Liver (tissue), 10 donors: ENCODE measurements at places on chromosomes 13 and 19. TPM values are rescaled to one million over a fixed set of nuclear protein-coding genes. Genes with fewer than 3 reads are reported as not detected.

- DNase-seq, result no peak
Observed at GRCh38 chr19:11046605-11047354, 42.5 kb upstream of the LDLR start.

- DNase-seq, result no peak
Observed at GRCh38 chr13:91145571-91146205, 201.8 kb upstream of the MIR17HG start.

DNA sequence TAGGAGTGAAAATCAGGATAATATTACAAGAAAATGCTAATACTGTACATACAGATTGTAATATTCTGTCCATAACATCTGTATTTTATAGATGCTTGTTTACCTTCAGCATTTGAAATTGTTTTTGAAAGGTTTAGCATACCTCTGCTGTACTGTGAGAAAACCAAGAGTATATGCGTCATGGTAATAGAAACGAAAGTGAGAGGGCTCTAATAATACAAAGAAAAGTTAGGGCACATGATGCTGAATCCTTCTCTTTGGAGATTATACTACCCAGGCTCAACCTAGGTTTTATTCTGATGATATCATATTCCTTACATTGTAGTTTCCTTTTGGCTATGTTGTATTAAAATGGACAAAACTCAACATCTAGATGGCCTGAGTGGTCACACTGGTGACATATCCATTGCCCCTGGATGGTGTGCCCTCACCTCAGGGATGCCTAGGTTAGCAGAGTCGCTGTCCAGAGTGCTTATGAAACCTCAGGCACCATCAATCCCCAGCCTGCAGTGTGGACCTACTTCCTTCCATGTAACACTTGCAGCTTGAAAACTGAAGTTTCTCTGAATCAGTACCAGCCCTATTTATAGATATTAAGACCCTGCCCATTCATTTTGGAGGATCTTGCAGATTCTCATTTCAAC is 253.7 kb downstream of the KCTD12 start:
- no peak for DNase-seq

DNA sequence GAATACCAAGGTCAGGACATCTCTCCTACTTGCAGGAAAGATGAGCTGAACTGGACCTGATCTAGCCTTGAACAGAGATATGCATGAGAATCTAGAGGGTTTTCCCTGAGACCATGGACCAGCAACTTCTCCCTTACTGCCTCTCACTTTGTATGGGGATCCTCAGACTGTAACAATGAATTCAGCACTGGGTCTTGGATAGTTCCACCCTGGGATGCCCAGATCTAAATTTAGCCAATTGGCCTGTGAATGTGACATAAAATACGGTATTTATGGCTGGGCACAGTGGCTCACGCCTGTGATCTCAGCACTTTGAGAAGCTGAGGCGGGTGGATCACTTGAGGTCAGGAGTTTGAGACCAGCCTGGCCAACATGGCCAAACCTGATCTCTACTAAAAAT is 15.3 kb upstream of the LILRA2 start:
- DNase-seq, result no peak

GRCh38 chr19:40519352-40520322 is 52.8 kb downstream of the SPTBN4 start:
- no peak for DNase-seq

DNA sequence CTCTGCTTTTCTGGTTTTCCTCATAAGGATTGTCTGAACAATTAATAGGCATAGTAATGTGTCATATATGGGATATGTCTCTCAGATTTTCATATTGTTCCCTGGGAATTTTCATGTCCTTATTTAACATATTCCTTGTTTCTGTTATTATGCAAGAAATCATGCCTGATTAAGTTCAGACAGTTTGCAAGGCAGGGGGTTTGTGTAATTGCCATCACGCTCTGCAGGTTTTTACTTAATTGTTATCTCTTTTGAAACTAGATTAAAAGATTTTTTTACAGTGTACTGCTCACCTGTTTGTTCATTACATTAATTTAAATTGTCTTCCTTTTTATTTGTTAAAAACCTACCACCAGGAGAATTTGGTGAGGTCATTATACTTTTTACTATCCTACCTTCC is 1253.2 kb upstream of the PRR20A start:
- DNase-seq, result no peak

DNA sequence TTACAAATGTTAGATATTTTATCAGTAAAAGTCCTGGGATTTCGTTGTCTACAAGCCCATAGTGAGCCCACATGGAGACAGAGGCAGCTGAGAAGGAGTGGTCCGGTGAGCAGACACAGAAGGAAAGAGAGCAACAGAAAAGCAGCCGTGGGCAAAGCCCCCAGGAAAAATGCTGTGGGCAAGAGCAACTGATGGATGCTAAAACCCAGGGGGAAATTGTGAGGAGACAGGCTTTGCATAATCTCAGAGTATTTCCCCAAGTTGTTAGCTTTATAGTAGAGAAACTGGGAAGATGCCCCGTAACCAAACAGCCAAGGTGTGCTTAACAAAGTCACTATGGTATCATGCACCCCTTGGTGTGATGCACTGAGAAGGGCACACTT is 35.1 kb downstream of the GJA3 start:
- no peak for DNase-seq

GRCh38 chr13:42272115-42272803 is at the start of gene AKAP11:
Gene AKAP11, plus strand, starts transcription at chr13:42272152. Its CDS starts 14,197 bp downstream, at chr13:42286349.
- peak; percentile 61 for DNase-seq

DNA sequence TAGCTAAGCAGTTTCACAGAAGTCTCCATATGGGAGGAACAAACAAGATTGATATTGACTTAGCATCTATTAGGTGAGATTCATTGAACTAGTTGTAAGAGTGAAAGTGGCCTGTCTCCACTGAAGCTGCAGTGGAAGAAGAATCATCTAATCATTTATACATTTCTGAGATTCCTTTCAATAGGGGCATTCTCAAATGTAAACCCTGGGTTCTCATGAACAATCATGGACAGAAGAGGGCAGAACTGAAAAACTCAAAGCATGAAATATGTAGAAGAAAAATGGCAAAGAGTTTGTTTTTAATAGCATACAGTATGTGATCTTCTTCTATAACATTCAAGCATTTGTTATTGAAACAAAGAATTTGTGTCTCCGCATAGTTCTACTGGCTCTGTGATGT is 17.6 kb upstream of the POSTN start:
- DNase-seq, result no peak

DNA sequence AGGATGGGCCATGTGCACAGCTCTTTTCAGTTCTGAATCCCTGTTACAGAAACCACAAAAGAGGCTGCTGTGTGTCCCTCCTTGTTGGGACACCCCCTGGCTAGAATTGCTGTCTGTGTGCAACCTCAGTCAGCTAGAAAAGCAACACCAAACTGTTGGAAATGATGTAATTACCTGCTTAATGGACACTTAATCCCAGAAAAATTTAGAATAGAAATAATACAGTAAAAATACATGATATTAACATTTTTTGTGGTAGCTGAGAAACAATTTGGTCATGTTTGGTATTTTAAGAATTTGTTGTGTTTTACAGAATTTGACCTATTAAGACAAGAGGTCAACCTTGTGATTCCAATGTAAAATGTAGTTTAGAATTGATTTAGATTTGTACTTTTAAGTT is 46.8 kb downstream of the FAM124A start:
- DNase-seq, result no peak

- DNase-seq, result no peak
Observed at GRCh38 chr19:50300814-50301606, 28.2 kb downstream of the KCNC3 start.

DNA sequence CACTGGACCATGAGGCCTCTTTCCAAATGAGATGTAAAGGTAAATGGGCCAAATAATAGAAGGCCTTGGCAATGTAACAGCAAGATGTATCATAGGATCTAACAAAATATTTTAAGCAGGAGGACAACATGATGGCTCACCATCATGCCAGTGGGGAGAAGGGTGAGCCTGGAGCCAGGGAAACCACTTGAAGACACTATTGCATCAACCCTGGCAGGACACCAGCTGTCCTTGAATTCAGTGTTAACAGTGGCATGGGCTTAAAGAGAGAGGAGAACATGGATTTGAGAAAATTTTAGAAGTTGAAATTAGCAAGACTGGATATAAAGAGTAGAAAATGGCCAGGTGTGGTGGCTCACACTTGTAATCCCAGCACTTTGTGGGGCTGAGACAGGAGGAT is 6.7 kb upstream of the RCBTB2 start:
- DNase-seq, result no peak

GRCh38 chr19:28577233-28577632 is 635.7 kb downstream of the UQCRFS1 start:
- DNase-seq, result no peak

GRCh38 chr13:33287142-33287882 is 1.8 kb upstream of the STARD13 start:
- DNase-seq, result no peak

DNA sequence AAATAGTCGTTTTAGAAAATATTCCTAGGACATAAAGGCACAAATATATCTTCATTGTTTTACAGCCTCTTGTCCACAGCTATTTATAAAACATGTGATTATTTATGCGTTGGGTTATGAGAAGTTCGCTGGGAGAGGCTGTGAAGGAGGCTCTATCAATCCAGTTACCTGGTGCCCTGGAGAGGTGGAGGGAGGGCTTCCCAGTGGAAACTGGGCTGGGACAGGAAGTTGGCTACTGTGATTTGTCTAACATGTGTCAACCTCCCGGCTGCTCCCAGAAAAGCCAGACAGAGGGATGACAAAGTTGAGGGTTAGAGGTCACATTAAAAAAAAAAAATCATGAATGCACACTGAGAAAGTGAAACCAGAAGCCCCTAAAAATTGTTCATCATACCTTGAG is 346.5 kb downstream of the ZNF536 start:
- no peak for DNase-seq

- DNase-seq, result no peak
Observed at GRCh38 chr13:63351533-63351932, 1935.9 kb upstream of the PCDH20 start.

DNA sequence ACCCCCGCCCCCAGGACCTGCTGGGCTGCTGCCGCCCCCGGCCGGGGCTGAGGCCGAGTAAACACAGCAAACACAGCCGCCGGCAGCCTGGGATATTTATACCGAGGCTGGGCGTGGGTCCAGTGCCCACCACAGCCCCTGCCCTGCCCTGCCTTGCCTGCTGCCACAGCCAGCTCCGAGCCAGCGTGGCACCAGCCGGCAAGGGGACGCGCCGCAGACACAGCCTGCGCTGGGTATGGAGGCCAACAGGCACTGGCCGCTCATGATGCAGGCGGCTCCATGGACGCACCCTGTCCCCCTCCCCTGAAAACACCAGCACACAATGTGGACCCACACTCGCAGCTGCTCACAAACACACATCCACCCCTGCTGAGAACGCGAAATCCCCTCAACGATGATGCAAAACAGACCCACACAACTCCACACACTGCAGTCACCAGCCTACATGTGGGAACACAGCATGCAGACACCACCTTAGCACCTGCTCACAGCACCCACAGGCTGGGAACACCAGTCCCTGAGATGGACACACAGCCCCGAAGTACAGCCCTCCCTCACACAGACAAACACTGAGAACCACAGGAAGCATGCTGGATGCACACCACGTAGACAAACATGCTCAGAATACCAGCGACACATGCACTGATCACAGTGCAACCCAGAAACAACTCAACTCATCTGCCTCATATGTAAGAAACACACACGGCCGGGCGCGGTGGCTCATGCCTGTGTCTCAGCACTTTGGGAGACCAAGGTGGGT is 16.2 kb downstream of the CCDC97 start:
- DNase-seq, result no peak

DNA sequence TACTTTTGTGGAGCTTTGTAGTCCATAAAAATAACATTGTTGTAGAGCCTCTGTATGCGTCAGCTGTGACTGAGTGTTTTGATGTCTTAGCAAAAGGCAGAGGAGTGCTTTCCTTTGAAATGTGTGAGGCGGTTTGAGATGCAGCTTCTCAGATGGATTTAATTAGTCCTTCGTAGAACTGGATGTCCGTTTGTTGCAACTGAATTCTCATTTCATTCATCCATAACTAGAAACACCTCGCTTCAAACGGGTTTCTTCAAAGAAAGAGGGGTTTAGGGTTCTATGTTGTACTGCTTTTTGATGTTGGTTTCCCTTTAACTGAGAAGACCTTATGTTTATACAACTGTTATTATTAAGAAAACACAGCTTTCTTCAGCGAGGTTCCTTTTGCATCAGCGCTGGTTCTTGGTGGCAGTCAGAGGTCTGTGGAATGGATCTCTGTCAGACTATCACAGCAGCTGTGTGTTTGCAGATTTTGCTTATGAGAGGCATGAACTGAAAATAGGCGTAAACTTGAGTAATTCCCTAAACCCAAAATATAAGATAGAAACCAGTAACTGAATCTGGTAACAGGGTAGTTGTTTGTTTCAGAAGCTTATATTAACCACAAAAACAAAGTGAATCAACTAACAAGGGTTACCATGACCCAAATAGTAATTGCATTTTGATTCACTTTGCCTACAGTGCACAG is 194.4 kb downstream of the GGACT start:
- DNase-seq, result no peak

Gene ZNF446
- 4.6 TPM for total RNA-seq

Gene RNF113B
- total RNA-seq, result not detected

Gene FGF14
- total RNA-seq, result 0.05 TPM

Gene AKAP11
- 12.0 TPM for total RNA-seq

Gene PNMA8B
- 0.59 TPM for total RNA-seq

Gene MEIS3
- total RNA-seq, result 1.3 TPM

Gene LYL1
- total RNA-seq, result 69.7 TPM

Gene ZNF575
- total RNA-seq, result 0.09 TPM

Gene KLK15
- total RNA-seq, result not detected

Gene SHC2
- total RNA-seq, result 15.6 TPM

Gene ZNF546
- 4.9 TPM for total RNA-seq
